NCI-H2081 treated with DMSO at 0.1 percent for 48 hours (cell line): ENCODE measurements at places on chromosomes 7 and 10.

GRCh38 chr10:33099748-33100147 is 141.7 kb upstream of the ITGB1 start:
- no peak for DNase-seq

DNA sequence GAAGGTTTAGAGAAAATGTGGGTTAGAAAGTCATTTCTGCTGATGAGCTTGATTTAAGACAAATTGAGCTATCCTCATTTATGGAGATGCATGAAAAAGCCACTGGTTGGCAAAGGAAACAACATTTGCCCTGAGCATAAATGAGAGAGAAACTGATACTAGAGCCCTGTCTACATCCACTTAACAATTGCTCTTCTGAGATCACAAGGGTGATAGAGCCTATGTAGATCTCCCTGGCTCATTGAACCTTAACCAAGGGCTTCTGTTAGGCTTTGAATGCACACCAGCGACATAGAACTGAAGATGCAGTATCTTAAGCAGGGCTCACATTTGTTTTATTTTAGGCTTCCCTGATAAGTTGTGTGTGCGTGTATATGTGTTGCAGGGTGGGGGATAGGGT is 35.0 kb downstream of the GPR141 start:
- no peak for DNase-seq

DNA sequence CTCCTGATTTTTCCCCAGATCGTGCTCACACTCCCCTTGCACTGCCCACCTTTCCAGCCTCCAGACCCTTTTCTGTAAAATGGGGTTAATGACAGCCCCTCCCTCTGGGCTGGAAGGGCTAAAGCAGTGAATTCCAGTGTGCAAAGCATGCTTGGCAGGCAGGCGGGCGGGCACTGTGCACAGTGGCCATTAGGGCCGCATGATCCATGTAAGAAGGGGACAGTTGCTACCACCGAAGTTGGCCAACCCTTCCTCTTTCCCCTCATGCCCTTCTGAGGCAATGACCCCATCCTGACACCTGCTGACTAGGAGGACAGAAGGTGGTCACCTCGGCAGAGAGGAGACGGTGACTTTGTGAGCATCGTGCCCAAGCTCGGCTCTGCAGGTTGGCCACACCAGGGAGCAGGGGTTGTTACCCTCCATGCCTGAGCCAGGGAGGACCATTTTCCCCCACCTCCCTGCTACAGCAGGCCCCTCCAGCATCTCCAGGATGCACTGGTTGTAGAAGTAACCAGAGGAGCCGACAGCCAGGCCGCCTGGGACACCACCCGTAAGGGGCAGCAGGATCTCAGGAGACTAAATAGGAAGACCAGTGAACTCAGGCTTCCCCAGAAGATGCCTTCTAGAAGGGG is 166.4 kb downstream of the SLIT1 start:
- DNase-seq, result no peak

DNA sequence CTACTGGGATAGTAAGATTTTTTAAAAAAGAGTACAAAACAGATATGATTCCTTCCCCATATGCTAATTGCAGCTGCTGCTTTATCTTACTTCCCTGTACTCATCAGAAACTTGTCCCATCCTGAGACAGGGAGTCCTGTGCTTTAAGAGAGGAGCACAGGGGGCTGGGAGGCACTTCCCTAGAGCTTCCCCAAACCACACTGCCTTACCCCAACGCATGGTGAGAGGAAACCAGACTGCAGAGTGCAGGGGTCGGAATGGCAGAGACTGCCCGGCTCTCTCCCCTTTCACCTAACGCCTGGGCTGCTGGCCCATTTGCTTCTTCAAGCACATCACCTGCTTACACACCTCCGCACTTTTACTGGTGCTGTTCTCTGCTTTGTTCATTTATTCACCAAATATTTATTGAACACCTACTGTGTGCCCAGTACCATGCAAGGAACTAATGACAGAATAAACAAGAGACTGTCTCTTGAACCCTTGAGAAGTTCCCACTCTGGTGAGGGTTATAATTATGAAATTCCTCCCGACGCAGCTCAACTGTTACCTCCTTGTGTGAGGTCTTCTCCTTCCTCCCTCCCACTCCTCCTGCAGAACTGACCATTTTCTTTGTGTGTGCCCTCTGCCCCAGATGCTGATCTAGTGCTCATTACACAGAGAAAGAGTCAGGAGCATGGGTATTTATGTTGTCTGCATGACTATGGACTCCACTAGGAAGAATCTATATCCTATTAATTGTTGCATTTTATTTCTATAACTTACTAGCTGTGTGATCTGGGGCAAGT is 289.7 kb downstream of the TCF7L2 start:
- DNase-seq, result no peak

GRCh38 chr7:128430207-128430606 is 20.4 kb upstream of the IMPDH1 start:
- no peak for DNase-seq

DNA sequence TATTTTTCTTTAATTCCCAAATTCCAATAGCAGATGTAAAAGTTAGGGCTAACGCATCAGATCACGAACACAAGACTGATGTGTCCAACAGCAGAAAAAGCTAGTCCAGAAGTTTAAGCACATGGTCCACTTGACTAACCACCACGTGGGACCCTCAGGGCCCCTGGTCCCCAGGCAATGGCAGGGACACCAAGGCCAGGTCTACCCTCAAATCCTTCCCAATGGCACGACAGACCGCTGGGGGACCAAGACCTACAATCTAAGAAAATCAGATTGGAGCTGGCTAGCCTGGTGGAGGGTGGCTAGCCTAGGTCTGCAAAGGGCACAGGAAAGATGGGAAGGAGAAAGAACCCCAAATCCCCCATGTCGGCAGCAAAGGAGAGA is 1.5 kb downstream of the GIGYF1 start:
- DNase-seq, result no peak

GRCh38 chr10:121183236-121183635 is 332.1 kb downstream of the WDR11 start:
- no peak for DNase-seq

- no peak for DNase-seq
Observed at GRCh38 chr10:113808168-113808567, 45.7 kb downstream of the DCLRE1A start.

DNA sequence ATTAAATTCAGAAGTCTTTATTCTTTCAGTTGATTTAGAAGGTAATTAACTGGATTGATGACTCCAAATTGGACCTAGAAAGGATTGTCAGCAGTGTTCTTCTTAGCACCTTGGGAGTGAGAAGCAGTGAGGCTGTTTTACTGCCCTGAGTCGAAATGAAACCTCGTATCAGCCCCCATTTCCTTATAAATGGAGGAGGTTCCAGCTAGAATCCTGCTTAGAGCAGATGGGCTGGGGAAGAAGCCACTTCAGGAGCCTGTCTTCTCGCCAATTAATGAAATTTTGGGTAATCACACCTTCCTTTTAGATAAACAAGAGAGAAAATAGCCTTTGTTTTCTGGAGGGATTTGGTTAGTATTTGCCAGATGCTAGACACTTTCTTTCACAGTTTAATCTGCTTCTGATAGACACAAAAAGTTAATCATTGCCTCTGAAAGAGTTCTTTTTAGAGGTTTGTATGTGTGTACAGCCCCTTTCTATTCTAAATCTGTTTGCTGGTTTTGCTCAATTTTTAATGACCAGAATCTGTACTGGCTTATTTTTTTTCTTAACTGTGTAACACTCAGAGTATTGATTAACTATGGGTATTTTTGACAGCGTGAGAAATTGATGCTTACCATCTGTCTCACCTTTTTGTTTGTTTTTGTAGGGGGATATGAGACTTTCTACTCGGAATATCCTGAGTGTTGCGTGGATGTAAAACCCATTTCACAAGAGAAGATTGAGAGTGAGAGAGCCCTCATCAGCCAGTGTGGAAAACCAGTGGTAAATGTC is 4.6 kb downstream of the DUSP5 start:
- no peak for DNase-seq
